NCI-H187 (cell line): ENCODE measurements at places on chromosomes 2 and 18.

- no peak for DNase-seq
Observed at GRCh38 chr2:74502147-74502719, 2.8 kb upstream of the LBX2 start.

DNA sequence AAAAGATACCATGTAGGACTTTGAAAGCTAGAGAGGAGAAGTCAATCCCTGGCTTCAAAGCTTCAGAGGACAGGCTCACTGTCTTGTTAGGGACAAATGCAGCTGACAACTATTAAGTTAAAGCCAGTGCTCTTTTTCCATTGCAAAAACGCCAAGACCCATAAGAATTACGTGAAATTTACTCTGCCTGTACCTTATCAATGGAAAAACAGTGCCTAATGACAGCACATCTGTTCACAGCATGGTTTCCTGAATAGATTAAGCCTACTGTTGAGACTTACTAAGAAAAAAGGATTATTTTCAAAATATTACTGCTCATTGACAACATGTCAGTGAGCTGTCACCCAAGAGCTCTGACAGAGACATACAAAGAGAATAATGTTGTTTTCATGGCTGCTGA lies 52.9 kb downstream of the ANKRD12 start:
- no peak for DNase-seq

GRCh38 chr2:584863-585823 lies 92.1 kb downstream of the TMEM18 start:
- DNase-seq: no peak

DNA sequence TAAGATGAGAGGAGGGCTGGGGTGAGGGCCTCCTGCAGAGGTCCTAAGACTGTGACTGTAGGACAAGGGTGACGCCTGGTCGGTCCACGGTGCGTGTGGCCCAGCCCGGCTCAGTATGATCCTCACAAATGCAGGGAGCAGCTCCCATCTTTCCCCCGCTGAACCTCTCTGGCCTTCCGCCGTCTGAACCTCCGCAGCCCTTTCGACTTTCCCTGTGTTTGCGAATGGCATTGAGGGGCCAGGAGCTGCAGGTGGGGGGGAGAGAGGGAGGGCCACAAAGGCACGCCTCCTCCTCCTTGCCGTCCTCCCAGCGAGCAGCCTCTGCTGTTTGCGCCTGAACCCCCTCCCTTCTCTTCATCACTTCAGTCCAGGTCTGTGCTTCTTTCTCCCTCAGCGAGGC lies 68.6 kb upstream of the PXDN start:
- no peak for DNase-seq

- no peak for DNase-seq
Observed at GRCh38 chr2:43008388-43008787, 216.0 kb upstream of the HAAO start.

- no peak for DNase-seq
Observed at GRCh38 chr2:240341064-240341463, 94.4 kb upstream of the GPC1 start.

DNA sequence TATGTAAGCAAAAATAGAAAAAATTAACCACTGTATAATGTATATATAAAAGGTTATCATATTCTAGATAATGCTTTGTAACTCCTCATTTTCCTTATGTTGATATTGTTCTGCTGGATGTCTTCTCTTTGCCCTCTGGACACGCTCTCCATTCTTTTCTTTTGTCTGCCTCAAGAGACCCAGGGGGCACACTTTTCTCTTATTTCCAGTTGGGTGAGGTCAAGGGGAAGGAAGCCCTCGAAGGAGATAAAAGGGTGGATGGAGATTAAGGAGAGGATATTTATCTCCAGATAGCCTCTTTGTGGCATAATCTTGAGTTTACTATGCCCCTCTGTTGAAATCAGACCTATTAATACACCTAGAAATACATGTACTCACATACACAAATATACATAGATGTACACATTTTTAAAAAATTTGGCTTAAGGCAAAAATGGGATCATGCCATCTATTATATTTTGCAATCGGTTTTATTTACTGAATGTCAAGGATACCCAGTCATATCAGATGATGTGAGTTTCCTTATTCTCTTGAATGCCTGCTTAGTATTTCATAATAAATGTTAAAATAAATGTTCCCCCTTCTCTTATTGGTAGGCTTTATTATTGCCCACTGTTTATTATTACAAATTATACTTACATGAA lies 65.3 kb downstream of the LCLAT1 start:
- no peak for DNase-seq

DNA sequence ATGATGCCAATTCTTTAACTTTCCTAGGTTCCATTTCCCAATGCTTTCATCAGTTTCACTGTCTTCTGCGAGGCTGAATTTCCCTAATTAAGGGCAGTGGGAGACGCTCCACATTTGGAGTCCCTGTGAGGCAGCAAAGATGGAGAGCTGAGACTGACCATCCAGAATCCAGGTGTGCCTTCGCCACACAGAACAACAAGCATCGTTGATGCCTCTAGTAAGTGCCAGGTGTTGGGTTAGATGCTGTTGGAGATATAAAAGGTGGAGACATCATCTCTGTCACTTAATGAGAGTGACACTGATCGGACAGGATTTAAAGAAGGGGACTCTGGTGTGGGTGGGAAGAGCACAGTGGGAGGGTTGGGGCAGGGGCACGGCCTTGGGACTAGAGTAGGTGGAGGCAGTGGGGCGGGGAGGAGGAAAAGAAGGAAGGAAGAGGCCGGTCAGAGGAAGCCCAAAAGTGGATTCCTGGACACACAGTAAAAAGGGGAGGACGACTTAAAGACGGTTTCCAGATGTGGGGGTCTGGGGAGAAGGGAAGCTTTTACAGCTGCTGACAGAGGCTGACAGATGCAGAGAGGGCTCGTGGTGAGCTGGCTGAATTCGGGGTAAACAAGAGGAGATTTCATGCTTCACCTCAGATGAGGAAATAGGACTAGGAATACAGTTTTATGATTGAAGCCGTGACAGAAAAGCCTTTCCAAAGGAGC lies 113.0 kb downstream of the BCL2 start:
- DNase-seq: no peak
